ENCODE measurements at places on chromosomes 11 and 22.

DNA sequence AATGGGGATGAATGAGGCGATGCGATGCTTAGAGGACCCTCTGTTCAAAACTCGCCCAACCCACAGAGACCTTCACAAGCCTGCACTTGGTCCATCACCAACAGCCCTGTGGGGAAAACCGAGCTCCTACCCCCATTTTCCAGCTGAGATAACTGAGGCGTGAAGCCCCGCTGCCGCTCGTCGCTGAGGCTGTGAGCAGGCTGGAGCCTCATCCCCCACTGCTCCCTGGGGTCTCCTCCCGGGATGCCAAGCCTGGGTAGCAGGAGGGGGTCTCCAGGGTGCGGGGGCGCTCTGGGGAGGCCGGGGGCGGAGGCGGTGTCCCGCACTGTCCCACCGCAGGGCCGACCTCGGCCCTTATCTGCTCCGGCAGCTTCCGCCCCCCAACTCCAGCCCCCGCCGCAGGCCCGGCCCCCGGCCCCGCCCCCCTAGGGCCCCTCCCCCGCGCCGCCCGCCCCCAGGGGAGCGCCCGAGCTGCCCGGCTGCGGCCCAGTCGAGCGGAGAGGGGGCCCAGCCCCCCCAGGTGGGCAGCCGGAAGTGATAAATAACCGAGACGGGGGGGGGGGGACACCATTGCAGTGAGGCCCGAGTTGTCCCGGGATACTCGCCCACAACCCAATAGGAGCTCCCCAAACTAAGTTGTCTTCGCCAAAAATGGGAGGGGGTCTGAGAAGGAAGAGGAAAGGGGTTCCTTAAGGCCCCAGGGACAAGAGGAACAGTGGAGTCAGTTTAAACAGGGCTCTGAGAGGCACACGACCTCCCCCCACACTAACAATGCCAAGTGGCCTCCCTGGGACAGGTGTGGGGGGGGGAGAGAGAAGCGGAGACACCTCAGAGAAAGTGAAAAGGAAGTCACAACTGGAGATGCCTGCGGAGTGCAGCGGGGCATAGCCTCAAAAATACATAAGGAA, 8.3 kb upstream of the SLC39A13 start:
- DNase-seq = no peak

GRCh38 chr11:68396516-68396915, 64.0 kb upstream of the PPP6R3 start:
- no peak for DNase-seq

DNA sequence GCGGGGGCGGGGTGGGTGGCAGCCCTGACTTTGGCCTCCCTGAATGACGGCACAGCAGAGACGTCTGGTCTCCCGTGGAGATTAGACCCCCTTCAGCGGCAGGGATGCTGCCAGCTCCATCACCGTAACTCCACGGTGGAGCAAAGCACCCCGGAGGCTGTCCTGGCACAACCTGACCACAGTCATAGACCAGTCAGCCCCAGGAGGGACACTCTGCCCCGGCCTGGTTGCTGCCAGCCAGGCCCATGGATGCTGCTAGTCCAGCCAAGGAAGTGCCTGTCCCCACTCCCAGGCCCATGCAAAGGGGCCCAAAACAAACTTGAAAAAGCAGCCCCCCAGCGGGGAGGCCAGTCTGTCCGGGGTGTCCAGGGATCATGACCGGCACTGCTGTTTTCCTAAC, 11.5 kb upstream of the ANO1 start:
- no peak for DNase-seq

DNA sequence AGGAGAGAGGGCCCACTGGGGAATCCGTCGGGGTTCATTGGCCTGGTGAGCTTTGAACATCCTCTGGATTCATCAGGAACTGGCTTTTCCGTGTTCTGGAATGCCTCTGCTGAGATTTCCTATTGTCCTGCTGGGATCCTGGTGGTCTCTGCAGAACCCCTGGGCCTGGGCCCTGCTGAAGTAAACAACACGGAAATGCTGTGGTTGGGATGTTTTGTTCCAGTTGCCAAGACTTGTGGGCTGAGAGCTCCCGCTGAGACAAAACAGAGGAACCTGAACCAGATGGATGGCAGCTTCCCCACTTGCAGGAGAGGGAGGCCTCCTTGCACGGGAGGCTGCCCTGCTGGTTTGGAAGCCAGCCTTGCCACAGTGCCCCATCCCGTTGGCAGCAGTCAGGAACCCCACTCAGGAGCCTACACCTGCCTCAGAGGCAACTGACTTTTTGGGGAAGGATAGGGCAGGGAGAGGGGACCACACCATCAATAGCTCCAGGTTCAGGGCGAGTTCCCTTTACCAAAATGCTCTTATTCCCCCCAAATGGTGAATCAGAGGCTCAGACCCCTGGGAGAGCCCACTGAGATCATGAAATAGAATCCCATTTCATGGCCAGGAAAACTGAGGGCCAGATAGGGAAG, 60.7 kb downstream of the LRRC32 start:
- DNase-seq = no peak

GRCh38 chr22:44546686-44547310, 48.8 kb upstream of the RTL6 start:
- DNase-seq = no peak

GRCh38 chr11:31974366-31975136, 116.3 kb upstream of the RCN1 start:
- no peak for DNase-seq

GRCh38 chr11:133842730-133843129, 2.6 kb downstream of the SPATA19 start:
- no peak for DNase-seq

DNA sequence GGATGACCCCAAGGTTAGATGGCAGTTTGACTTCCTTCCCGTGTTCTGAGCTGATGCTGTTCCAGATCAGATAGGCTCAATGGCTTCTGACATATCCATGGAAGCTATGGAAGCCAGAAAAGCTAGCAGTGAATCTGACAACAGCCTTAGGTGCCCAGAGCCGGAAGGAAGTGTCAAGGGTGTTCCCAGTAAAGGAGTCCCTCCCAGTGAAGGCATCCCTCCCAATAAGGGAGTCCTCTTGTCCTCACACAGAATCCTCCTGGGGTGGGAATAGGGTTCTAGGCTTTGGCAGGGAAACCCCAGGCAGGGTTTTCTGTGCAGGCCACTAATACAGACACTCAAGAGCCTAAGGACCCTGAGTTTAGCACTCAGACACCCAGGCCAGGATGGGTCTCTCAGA, 47.0 kb upstream of the ISX start:
- DNase-seq = no peak
